ENCODE measurements at places on chromosomes 4 and X. TPM values are rescaled to one million over a fixed set of nuclear protein-coding genes. Genes with fewer than 3 reads are reported as not detected.

FGF16 gene
- not detected for total RNA-seq

LEF1 gene
- 18.1 TPM for total RNA-seq

GPM6B gene
- 308 TPM for total RNA-seq

SLC9B1 gene
- total RNA-seq: 4.3 TPM

OFD1 gene
- 31.3 TPM for total RNA-seq

SMPX gene
- total RNA-seq: 0.54 TPM

EVC gene
- total RNA-seq: 10.4 TPM

ABCG2 gene
- 12.7 TPM for total RNA-seq

PAGE5 gene
- not detected for total RNA-seq

GPR119 gene
- total RNA-seq: not detected

CT45A8 gene
- not detected for total RNA-seq

CTAG2 gene
- total RNA-seq: not detected

Data from cerebellum (tissue), 4 donors.